Lower lobe of right lung (tissue), 2 donors: ENCODE measurements at places on chromosomes 7 and 10. TPM values are rescaled to one million over a fixed set of nuclear protein-coding genes. Genes with fewer than 3 reads are reported as not detected.

Gene SDHAF3
- 12.3 TPM for total RNA-seq

Gene MBLAC1
- 2.7 TPM for total RNA-seq

DNA sequence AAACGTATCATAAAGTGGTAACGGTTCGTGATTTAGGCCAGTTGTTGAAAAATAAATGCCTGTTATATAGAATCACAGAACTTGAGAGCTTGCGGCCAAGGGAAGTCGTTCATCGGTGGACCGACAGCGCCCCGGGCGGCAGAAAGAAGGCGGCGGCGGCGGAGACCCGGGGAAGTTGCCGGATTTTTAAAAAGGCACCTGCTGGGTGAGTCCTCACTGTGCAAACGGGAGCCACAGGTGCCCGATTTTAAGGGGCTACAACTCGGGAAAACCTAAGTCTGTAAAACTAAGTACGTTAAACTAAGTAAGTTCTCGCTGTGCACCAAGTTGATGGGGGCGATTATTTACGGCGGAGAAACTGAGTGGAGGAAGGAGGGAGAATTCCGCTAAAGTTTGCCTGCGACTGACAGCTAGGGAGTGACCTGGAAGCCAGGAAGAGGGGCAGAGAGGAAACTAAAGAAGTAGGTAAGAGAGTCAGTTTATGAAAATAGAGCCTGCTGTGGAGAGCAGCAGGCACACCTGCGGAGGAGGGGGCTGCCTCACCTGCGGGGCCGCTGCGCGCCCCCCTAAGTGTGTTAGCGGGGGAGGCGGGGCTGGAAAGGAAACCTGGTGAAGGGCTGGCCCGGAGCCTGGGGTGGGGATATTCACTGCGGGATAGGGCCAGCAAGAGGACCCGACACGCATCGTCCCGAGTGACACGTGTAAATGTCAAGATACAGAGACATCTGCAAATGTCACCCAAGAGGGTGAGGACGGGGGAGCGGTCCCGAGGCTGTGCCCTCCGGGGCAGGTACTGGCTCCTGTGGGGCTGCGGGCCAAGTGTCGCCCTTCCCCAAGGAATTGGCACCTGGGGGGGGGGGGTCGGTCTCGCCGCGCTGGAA lies 996 bp downstream of the ADAM12 start:
- peak; percentile 63 for DNase-seq

DNA sequence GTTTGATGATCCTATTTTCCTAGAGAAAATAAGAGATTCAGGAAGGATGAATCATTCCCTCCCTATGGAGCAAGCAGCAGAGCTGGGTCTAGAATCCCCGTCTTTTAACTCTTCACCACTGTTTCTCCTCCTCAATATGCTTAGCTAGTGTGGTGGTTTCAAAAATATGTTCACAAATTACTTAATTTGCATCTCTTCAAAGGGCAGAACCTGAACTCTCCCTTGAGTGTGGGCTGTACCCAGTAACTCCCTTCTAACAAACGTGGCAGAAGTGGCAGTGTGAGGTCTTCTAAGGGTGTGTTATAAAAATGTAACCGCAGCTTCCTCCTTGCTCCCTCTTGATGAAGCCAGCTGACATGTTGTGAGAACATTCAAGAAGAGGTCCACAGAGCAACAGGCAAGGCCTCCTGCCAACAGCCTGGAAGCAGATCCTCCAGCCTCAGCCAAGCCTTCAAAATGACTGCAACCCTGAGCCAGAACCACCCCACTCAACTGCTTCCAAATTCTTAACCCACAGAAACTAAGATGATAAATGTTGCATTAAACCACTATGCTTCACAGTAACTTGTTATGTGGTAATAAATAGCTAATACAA lies 36.6 kb downstream of the SRPK2 start:
- peak; percentile 79 for DNase-seq

DNA sequence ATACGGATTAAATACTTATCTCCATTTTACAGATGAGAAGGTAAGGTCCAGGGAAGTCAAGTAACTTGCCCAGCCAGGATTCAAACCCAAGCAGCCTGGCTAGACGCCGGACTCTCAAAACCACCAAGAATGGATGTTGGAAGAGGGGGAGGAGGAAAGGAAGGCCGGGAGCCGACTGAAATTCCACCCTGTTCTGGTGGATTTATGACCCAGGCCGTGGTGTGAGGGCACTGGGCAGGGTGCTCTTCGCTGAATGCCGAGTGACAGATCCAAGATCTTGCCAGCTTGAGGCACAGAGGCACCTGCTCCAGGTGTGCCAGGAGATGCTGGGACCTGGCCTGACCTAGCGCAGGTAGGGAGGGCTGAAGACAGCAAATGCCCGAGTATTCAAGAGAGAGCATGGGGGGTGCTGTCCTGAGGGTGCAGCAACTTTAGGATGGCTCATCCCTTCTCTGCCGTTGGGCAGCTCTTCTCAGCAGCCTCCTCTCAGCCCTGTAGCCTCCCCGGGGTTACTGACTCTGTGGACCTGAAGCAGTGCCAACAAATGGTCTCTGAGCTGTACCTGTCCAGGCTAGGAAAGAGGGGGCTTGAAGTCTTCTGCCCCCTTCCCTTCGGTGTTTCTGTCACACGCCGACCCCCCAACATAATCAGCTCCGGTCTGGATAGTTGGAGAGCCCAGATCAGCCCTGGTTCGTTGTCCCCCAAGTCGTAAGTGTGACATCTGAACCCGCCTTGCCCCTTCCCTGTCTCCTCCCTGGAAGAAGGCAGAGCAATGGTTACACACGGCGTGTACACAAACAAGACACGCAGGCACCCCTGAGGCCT lies 713 bp downstream of the LOXL4 start:
- DNase-seq, result no peak

GRCh38 chr7:137130751-137131158 lies 212.8 kb downstream of the PTN start:
- no peak for DNase-seq

- DNase-seq, result no peak
These were observed 172.3 kb downstream of the CHRM2 start for GRCh38 chr7:137040745-137041144.

GRCh38 chr10:130038611-130039109 lies 72.0 kb downstream of the C10orf143 start:
- DNase-seq, result no peak

DNA sequence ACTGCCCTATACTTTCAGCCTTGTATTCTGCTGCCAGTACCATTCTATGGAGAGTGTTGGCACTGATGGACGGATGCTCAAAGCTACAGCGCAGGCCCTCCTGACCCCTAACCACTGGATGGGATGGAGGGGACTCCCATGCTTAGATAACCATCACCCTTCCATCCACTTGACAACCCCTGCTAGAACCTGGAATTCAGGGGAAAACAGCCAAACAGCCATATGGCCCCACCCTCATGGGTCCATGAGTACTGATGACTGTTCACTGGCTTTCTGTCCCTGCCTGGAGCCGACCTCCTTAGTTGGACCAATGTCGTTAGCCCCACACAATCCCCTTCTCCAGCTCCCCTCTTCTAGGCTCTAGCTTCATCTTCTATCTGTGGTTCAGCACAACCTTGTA lies 16.2 kb downstream of the DUSP5 start:
- DNase-seq, result no peak
